Uterus (tissue), 4 donors: ENCODE measurements at places on chromosomes 2 and 18.

GRCh38 chr2:43402452-43402937 is 176.1 kb upstream of the ZFP36L2 start:
- DNase-seq: peak; percentile 73

- DNase-seq: no peak
These were observed 2.7 kb upstream of the PPP4R1 start for GRCh38 chr18:9617006-9617542.

- DNase-seq: no peak
These were observed 39.9 kb downstream of the IRS1 start for GRCh38 chr2:226759768-226760167.

GRCh38 chr2:217638031-217638430 is 364.8 kb downstream of the TNS1 start:
- no peak for DNase-seq

DNA sequence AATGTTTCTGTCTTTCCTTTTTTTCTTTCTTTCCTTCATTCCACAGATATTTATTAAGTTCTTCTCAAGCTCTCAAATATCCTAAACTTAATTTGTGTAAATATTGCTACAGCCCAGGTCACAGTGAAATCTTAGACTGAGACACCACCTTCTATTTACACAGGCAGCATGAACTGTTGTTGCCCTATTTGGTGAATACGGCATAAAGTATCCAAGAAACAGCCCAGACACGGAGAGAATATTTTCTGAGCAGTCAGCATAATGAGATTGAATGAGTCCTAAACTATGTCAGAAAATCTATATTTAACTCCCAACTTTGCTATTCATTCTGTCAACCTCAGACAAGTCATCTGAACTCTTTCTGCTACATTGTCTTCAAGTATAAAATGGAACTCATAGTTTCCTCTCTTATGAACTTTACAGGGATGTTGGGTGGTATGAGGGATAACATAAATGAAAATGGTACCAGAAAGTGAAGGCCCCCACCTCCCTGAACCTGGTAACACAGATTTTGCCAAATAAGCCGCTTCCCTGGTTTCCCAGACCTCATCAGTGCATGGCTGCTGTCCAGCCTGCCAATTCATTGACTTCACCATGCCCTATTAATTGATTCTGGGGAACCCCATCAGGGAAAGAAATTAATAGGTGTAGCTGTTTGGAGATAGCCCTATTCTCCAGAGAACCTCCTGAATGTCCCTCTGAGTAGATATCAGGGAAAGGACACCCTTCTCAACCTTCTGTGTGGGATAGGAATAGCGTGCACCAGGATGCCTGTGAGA is 235.9 kb downstream of the SETBP1 start:
- DNase-seq: no peak

- no peak for DNase-seq
These were observed 502.3 kb downstream of the PID1 start for GRCh38 chr2:228768818-228769217.

DNA sequence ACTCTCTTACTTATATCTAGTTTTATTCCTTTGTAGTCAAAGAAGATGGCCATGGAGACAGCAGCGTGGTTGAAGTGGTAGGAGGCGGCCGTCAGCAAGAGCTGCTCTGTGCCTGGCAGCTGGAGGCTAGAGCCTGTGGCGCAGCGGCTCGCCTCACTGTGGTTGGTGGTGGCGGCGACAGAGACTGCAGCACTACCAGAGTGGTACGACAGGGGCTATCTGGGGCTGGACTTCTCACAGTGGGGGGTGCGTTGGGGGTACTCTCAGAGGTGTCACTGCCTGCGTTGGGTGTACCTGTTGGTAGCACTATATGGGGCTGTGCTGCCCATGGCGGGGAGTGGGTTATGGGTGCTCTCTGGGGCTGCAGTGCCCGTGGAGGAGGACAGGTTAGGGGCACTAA is 8.5 kb upstream of the ANKRD62 start:
- DNase-seq: no peak
